ENCODE measurements at places on chromosomes 1 and 21.

DNA sequence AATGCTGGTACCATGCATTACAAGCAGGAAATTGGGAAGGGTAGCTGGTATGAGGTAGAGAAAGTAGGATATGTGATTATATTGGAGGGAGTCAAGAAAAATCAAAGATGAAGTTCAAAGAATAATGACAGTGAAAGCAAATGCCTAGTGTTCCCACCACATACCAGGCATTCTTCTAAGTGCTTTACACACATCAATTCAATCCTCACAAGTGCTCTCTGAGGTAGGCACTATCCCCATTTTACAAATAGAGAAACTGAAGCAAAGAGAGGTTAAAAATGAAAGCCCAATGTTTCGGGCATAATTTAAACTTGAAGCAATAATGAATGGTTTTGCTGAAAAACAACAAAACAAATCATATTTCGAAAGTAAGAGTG is 40.1 kb upstream of the MCOLN3 start:
- no peak for DNase-seq

- peak; percentile 54 for DNase-seq
Observed at GRCh38 chr1:168887381-168887780, 158.4 kb upstream of the DPT start.

GRCh38 chr1:155012776-155013602 is 10.4 kb downstream of the ZBTB7B start:
- DNase-seq = no peak

DNA sequence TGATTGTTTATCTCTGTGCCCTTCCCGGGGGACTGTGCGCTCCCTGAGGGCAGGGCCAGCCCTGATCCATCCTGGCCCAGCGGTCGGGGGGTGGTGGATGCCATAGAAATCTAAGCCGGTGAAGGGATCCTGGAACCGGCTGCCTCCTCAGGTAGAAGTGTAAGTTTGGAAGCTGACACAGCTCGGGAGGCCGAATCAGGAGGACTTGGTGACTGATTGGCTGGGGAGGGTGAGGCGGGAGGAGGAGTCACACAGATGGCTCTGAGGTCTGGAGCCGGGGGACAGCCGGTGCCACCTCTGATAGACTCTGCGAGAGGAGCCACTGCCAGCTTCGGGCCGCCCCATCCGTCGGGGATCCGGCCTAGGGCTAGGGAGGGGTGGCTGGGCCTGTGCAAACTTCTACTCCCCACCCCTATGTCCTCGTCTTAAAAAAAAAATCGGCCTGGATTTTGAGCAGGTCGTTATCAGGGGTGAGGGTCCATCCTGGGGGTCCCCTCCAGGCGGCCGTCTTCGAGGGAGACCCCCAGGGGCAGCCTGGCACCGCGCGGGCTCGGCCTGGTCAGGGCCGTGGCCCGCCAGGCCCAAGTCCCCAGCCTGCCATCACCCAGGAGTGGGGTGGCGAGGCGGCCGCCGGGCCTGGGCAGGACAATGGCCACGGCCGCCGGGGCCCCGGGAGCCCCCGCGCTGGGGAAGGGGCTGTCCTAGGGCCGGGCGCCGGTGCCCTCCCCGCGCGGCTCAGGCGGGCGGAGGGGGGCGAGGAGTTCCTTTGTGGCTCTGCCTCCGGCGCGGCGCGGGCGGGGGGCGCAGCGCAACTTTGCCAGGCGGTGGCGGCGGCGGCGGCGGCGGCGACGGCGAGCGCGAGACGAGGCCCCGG is 708 bp upstream of the ZNF362 start:
- DNase-seq = peak; percentile 77

DNA sequence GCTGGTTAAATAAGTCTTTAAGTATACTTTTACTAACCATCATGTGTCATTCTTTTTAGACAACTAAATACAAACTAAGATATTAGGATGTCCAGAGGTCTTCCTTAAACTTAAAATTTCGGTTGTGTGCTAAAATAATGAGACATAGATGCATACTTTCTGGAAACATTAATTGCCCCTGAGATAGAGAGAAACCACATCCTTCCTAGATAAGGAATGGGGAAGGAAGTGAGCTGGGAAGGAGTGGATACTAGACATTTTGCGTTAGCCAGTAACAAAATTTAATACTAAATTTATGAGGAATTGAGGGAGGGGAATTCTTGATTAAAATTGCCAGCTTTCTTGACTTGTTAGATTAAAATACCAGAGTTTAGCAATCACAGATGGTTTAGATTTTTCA is 37.1 kb upstream of the PTGS2 start:
- DNase-seq = no peak

Measured in muscle of leg (tissue), 16 donors.